ENCODE measurements at places on chromosomes 6 and 20.

DNA sequence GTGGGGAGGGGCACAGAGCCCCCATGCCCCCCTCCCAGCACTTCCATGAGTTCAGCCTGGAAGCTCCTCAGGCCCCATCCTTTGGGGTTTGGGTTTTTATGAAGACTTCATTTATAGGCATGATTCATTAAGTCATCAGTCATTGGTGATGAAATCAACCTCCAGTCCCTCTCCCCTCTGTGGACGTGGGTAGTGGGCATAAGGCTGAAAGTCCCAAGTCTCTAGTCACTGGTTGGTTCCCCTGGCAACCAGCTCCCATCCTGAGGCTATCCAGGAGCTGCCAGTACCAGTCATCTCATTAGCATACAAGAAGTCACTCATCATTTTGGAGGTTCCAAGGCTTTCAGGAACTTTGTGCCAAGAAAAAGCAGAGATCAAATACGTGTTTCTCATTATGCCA, 9.2 kb downstream of the TGM3 start:
- DNase-seq: no peak

DNA sequence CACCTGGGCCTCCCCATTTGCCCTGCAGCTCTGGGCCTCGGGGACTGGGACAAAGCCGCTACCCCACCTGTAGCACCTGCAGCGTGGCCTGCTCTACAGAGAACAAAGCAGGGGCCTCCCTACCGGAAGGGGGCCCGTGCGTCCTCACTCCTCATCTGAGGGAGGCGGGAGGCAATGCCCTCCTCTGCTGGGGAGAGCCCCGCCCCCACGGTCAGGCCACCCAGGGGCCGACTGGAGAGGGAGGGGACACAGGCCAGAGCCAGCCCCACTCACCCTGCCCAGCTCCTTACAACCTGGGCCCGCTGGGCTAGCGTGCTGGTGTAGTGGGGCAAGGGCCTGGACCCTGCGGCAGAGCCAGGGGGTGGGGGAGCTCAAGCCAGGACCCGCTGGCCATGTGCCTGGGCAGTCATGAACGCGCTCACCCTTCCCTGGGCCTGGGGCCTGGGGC, 8.0 kb downstream of the LAMA5 start:
- no peak for DNase-seq

DNA sequence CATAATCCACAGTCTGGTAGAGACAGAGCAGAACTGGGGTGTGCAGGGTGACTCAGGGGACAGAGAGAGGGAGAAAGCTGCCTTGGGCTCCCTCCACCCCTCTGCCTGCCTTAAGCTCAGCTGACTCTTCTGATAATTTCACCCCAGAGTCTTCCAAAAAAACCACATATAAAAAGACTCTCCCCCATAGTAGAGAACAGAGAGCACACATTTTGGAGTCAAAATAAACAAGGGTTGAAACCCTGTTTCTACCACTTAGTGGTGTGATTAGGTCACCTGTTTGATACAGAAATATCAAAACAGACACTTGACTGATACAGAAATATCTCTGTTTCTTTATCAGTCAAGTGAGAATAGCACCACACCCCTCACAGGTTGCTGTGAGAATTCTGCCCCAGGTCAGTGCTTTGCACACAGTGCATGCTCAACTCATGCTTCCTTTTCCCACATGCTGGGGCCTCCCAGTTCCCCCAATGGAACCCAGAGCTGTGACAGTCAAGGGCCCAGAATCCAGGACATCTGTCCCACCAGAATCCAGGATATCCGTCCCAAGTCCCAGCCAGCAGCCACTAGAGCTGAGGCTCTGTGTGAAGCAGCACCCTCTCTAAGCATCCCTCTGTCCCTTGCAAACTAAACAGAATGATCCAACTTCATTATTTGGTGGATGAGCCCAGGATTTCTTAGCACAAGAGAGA, 1.2 kb downstream of the TREML2 start:
- DNase-seq: no peak

- DNase-seq: no peak
Measured at GRCh38 chr20:38198238-38198861, 33.3 kb upstream of the TGM2 start.

DNA sequence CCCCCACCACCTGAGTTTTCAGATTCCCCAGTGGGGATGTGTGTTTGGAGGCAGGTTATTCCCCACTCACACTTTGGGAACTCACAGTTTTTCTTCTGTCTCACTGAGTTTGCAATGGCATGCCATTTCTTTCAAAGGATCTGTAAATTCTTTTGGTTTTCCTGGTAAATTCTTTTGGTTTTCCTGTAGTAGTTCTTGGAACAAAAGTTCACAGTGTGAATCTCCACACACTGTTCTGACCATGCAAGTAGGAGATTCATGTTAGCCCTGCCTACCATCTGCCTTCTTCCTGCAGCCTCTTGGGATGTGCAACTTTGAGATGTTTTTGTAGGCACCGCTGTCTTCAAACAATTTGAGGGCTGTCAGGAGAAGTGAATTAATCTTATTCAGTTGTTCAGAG, 165.6 kb upstream of the OGFRL1 start:
- DNase-seq: no peak

DNA sequence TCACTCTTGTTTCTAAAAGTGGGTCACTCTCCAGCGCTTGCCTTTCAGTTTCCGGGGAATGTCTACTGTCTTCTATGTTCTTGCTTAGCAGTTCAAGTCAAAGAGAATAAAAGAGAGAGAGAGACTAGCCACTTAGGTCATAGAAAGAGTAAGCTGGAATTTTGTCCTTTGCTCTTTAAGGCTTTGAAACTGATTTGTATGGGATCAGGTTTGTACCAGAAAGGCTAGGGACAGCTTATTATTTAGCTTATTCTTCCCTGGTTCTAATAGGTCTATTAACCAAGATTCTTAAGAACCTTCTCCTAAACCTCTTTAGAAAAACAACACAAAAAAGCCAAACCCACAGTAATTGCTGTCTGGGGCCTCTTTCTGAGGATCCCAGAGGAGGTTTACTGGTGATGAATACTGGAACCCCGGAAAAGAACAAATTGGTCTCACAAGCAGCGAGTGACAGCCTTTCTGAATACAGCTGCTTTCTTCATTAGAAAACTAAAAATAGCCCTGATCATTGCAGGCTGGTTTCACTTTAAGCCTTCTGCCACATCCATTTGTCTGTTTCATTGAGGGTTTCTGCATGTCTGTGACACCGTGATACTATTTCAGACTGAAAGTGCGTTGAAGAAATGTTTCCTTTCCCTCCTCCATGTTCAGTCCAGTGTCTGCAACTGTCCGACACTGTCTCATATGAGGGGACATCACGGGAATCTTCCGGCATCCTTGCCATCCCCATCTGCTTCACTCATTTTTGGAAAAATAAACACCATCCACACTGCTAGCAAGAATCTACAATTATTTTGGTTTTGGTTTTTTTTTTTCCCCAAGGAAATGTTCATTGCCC, 75.1 kb upstream of the ATXN1 start:
- DNase-seq: no peak

- DNase-seq: no peak
Measured at GRCh38 chr6:148323344-148323743, 19.3 kb upstream of the SASH1 start.

- DNase-seq: no peak
Measured at GRCh38 chr6:81944661-81945060, 192.2 kb upstream of the TENT5A start.

Data from GF-D8 (cell line).